ENCODE measurements at places on chromosomes 1 and 21.

DNA sequence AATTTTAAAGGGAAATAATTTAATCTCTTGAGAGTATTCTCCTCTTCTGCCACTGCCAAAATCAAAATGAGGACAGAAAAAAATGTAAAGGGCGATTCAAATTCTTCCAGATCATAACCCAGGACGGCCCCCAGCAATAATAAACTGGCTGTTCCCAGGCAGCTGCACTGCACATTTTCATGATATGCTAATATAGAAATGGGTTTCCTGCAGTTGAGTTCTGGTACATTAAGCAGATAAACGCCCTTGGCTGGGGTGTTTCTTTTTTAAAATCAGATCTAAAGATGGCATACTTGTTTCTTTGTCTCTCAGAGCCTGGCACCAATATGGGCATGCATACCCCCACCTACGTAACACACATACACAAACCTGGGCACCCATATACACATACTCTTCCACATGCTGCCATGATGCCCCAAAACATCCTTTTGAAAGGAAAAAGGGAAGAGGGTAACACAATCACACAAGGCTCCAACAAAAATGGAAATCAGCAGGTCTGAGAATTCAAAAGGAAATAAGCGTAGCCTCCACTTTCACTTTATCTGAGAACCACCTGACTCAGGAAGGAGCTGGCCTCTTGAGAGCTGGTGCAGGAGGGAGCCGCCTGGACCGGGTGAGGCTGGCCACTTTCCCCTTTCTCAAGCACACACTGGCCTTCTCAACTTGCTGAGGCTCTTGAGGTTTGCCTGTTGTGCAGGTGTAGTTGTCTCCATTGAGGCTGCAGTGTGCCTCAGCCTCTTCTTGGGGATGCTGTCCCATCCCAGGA, 653.4 kb downstream of the KIF26B start:
- DNase-seq, result no peak

DNA sequence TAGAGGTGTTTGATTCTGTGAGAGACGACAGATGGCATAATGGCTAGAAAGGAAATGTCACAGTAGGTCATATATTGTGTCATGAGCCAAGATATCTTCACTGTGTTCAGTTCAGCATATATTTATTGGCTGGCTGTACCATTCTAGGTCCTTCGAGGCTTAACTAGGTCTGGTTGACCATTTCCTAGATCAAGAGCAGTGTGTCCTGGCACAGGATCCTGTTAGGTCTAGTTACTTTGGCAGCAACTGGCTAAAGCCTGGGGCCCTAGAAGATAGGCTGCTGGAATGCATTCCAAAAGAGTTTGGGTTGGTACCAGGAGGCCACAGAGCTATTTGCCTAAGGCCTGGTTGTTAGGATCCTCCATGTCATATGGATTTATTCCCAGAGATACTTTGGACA, 20.9 kb downstream of the ZBTB40 start:
- no peak for DNase-seq

DNA sequence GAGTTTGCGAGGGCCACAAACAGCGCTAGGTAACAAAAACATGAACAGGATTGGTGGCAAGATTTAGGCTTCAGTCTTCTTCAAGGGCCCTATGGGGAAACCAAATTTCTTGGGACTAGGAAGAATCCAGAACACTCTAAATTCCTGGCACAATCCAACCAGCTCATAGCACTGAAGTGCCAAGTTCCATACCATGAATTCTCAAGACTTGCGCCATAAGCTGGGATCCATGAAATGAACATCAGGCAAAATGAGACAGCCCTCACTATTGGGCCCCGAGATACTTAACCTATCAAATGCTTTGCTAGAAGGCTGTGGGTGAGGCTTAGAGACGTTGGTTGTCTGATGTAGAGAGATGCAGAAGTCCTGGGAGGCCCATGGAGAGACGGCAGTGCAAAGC, 322.1 kb downstream of the PAPPA2 start:
- no peak for DNase-seq

GRCh38 chr21:42820616-42821465, 58.5 kb downstream of the WDR4 start:
- DNase-seq, result no peak

- DNase-seq, result no peak
Observed at GRCh38 chr21:25788677-25789076, 53.9 kb downstream of the GABPA start.

DNA sequence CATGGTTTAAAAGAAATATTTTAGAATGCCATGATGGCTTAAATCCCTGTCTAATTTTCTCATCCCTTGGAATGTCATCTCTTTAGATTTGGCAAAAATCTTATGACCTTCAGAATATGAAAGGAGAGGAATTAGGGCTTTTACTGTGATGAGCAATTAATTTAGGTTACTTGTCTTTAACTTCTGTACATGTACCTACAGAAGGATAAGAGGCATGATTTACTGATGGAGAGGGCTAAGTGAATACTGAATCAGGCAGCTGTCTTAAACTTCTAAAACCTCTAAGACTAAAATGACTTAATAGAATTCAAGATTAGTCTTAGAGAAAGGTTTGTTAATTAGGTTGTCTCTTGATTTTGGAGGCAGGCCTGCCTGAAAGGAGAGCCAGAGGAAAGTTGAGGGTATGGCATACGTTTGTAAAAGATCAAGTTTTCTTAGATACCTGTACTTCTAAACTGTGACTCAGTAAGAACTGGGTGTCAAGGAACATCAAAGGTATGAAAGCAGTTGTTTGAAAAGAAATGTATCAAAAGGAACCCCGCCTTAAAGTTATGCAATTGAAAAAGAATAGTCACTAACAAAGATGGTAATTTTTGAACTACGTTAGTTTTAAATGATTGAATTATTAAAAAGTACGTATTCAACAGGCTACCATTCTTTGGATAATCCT, 12.5 kb downstream of the MACO1 start:
- no peak for DNase-seq

DNA sequence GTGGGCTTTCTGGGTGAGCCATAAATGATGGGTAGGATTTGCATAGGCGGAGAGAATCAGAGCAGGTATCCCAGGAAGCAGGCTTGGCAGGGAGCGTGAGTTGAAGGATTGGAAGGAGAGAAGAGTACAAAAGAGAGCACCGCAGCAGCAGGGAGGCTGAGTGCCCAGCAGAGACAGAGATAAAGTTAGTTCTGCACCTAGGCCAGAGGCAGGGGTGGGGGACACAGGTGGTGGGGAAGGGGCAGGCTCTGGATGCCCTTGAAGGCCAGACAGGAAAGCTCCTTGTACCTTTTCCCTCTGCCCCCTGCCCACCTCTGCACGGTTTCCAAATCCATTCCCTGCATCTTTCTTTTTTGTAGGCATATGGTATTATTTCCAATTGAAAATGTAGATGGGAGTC, 33.0 kb upstream of the TRABD2B start:
- DNase-seq, result no peak

- no peak for DNase-seq
Observed at GRCh38 chr1:206512058-206512850, 4.9 kb downstream of the RASSF5 start.

GRCh38 chr1:28976248-28976647, 61.9 kb downstream of the EPB41 start:
- DNase-seq, result no peak

GRCh38 chr1:68954841-68955240, 458.0 kb upstream of the DEPDC1 start:
- no peak for DNase-seq

DNA sequence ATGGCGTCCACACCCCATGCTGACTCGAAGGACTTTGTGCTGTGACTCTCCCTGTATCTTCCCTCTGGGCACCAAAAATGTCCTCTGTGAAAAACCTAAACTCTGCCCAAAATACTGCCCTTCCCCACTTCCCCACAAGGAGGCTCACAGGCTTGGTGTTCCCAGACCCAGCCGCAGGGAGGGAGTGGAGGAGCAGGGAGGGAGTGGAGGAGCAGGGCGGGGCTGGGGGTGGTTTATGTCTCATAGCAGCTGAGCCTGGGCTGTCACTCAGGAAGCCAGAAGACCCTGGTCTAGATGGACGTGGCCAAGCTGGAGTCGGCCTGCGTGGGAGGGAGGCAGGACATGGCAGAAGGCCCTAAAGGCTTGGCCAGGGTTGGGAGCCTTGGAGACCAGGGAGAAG, 461.7 kb downstream of the PTPRU start:
- DNase-seq, result no peak

- peak; percentile 25 for DNase-seq
Observed at GRCh38 chr21:34986561-34987500, 62.3 kb downstream of the RUNX1 start.

DNA sequence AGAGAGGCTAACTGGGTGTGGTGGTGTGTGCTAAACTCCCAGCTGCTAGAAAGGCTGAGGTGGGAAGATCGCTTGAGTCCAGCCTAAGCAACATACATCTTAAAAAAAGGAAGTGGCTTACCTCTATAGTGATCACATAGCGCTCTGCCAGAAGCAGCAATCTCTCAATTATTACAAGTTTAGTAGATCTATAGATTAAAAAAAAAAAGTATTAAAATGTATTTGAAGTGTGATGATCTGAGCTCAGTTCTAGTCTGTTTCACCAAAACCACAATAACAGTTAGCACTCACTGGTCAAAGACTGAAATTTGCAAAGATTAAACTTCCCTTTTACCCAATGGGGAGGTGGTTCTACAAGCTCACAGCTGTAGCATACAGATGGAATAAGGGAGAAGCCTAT, 76.3 kb downstream of the USP24 start:
- DNase-seq, result no peak

DNA sequence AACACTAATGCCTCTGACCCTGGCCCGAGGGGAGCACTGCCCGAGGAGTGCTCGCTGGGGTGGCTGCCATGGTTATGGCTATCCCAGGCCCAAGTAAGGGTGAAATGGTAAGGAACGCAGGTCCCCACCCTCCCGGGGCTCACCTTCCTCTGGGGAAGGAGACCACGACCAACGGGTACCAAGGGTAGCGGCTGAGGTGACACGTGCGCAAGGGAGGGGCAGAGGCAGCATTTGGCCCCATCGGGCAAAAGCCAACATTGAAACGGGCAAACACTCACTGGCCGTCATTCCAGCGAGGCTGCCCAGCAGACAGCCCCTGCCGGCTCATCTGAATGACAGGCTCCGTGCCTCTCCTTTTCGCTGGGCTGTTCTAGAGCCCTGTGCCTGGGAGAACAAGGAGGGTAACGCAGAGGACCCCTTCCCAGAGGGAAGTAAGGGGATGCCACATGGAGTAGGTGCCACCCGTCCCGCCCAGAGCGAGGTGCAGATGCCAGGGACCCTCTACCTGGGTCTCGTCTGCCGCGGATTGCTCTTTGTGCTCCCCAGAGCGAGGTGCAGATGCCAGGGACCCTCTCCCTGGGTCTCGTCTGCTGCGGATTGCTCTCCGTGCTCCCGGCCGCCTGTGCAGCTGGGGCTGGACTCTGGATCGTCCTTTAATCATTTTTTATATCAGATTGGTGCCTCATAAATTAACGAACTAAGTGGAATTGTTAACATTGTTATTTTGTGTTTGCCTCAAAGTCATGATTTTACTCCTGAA, 16.2 kb downstream of the ACTRT2 start:
- no peak for DNase-seq

GRCh38 chr1:167100730-167101129, 6.9 kb downstream of the STYXL2 start:
- no peak for DNase-seq

GRCh38 chr1:94757931-94758330, 62.2 kb upstream of the SLC44A3 start:
- no peak for DNase-seq

DNA sequence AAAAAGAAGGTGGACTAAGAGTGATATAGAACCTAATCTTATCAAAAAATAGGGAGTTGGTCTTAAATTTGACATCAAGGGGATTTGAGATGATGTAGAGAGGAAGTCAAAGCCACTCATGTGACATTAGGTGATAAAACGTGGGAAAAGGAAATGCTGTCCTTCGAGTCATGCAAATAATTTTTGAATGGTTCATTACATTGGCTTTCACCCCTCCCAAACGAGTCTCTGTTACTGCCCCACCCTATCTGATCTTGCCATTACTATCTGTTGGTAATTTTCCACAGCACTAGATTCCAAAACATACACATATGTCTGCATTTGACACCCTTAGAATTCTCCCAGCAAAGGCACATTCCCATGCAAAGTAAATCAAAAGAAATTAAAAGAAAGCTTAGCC, 531.1 kb upstream of the ADAMTS5 start:
- no peak for DNase-seq

GRCh38 chr1:159664247-159664646, 50.1 kb downstream of the CRP start:
- no peak for DNase-seq

- DNase-seq, result no peak
Observed at GRCh38 chr1:158037008-158037865, 43.8 kb downstream of the KIRREL1 start.

DNA sequence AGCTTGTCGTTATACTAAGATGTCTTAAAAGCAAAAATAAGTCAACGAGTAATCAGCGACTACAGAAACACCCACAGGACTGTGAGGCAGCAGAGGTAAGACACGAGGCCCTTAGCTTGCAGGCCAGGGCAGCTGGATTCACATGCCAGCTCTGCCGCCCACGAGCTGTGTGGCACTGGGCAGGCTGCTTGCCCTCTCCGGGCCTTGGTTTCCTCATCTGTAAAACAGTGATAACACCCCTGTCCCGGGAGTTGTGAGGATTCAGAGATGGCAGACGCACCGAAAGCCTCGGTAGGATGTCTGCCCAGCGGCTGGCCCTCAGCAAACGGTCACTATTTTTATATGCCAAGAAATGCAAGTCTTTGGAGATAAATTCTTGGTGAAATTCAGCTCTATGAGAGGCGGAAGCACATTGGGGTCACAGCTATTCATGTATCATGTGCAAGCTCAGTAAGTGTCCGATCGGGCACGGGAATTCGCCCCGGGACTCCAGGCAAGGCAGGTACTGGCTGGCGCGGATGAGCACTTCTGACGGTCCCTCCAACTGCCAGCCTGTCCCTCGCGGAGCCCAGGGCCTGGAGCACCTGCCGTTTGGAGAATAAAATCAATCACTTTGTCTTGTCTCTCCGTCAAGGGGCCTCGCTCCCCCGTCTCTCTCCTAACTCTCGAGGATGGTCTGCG, 1.1 kb downstream of the C2CD2 start:
- no peak for DNase-seq

DNA sequence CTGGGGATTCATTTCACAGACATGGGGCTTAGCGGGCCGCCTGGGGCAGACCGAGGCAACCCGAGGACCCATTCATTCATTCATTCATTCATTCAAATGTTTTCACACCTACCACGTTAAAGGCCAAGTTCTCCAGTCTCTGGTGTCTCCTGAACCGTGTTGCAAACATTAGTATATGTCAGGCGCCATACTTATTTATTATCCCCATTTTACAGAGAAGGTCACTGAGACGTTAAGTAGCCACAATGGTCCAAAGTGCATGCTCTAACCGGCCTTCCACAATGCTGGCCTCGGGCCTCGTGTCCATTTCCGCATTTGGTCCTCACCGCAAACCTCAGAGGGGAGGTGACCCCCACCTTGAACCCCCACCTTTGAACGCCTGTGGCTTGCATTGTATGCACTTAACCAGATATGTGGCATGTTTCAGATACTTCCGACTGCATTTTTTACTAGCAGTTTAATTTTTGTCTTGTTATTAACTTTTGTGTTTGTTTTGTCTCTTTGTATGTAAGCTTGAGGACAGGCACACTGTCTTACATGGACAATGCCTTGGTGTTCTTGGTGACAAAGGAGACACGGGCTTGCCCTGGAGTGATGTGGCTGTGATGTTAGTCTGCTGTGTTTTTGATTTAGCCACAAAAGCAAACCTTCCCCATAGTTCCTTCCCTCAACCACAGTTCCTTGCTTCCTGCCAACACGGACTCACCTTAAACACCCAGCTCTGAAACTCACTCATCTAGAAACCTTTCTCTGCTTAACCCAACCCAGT, 1.2 kb upstream of the IFFO2 start:
- DNase-seq, result no peak
